H7 (cell line): ENCODE measurements at places on chromosomes 7 and 10.

GRCh38 chr10:4775808-4776207, 50.2 kb upstream of the AKR1E2 start:
- no peak for DNase-seq

GRCh38 chr10:78353636-78354035, 320.0 kb downstream of the RPS24 start:
- DNase-seq, result no peak

DNA sequence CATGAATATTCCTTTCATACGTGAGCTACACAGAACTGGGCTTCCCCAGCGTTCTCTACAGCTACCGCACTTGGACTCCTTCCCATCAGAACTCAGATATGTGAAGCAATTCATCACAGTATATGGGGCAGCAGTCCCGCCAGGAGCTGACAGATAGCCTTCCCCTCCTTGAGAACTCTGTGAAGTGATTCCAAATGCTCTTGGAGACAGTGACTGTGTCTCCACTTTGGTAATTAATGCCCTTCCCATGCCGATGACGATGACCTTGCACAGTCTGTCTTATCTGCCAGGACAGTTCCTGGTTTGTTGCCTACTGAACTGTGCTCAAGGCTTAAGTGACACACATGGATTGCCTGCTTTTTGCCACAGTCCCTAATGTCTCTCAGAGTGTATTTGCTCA, 75.0 kb upstream of the AFAP1L2 start:
- no peak for DNase-seq

DNA sequence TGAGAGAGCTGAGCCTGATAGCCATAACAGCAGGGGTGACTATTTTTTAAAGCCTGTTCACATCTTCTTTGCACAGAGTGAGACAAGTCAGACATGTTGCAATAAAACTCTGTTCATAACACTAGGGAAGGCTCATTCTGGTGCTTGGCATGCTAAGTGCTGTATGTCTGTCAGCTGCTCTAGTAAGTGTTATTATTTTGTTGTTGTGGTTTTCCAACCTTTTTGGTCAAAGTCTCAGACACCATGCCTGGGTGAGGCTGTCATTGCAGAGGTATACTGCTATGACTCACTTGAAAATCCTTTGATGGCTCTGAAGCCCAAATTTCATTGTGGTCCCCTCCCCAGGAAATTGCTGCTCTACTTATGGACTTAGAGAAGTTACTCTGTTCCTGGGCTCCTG, 129.7 kb downstream of the ADRA2A start:
- DNase-seq, result no peak

- no peak for DNase-seq
Measured at GRCh38 chr10:3995302-3996210, 210.5 kb upstream of the KLF6 start.

DNA sequence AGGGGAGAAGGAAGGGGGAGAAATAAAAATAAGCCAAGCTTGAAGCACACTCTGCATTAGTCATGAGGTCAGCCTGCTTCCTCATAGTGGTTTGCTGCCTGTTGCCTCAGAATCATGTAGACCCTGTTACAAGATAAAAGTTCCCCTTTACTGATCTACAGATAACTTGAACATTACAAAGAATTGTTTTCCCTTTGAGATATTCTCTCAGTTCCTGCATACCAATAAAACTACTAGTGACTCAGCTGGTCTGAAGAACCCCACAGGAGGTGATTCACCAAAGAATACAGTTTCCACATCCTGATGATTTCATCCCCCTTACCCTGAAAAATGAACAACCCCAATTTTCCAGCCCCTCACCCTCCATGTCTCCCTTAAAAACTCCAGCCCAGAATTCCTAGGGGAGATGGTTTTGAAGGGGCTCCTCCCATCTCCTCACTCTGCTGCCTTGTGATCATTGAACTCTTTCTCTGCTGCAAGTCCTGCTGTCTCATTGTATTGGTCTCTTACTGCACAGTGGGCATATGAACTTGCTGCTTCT, 31.5 kb upstream of the NRP1 start:
- no peak for DNase-seq

GRCh38 chr7:83153419-83153818, 9.3 kb downstream of the PCLO start:
- peak; percentile 14 for DNase-seq

GRCh38 chr10:16314259-16314658, 122.6 kb upstream of the PTER start:
- peak; percentile 40 for DNase-seq

DNA sequence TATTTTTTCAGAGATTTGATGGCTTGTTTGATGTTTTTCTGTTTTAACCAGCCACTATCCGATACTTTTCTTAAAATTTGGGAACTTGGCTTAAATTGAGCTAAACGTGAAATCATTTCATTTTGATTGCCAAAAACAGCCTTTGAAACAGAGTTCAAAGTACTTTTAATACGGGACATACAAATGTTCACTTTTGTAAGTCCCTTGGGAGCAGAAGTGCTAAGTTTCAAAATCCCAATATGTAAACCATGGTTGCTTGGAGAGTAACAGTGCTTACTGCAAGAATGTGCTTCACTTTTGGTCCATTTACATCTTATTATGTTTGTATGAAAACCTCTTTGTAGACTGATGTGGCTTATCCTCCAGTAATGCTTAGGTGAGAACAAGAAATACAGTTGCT, 10.9 kb downstream of the PNPLA8 start:
- DNase-seq, result no peak

DNA sequence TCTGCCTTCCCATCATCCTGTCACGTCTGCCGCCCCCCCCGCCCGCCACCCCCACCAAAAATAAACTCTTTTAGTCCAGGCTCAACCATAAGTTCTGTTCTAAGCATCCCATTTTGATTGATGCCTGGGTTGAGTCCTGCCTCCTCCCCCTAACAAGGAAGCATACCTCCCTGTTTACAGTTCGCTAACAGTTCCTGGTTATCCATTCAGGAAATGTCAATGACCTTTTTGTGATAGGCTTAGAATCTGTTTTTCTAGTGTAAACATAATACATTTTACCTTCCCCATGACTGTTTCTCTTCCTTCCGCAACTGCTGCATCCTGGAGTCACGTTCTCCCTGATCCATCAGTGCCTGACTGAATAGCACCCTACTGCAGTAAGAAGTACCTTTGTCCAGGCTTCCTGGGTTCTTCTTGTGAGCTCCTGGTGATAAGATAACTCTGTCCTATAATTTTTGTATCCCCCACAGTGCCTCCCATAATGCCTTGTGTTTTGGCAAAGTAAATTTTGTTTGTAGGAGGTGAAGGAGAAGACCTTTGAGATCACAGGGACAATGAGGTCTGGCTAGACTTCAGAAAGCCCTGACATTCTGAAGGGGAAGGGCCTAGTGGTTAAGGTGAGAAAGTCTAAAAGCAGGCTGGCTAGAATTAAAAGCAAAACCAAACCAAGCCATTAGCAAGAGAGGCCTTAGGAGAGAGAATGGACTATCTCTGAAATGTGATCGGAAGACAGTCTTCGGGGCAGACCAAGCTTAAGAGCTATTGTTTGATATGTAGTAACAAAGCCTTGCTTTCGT, 7.3 kb downstream of the AGFG2 start:
- DNase-seq, result no peak

GRCh38 chr7:47291461-47292081, 290.3 kb downstream of the TNS3 start:
- no peak for DNase-seq

- DNase-seq, result no peak
Measured at GRCh38 chr7:77877791-77878190, 79.2 kb downstream of the PHTF2 start.

GRCh38 chr7:116425647-116426209, 73.8 kb upstream of the CAV2 start:
- no peak for DNase-seq

DNA sequence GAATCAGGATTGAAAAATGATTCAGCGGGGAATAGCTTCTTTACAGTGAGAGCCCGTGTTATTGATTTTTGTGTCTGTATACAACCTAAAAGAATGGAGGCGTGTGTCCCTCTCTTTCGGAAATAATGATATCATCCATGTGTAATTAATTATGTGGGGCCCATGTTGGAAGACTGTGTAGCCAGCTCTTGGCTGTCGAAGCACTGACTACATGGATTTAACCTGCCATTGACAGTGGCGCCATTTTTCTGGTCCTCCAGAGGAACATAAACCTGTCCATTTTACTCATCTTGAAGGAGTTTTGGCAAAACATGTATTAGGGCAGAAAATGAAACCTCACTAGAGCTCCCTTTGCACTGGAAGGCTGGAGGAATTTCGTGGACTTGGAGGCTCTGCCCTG, 119.6 kb downstream of the ITIH5 start:
- no peak for DNase-seq

DNA sequence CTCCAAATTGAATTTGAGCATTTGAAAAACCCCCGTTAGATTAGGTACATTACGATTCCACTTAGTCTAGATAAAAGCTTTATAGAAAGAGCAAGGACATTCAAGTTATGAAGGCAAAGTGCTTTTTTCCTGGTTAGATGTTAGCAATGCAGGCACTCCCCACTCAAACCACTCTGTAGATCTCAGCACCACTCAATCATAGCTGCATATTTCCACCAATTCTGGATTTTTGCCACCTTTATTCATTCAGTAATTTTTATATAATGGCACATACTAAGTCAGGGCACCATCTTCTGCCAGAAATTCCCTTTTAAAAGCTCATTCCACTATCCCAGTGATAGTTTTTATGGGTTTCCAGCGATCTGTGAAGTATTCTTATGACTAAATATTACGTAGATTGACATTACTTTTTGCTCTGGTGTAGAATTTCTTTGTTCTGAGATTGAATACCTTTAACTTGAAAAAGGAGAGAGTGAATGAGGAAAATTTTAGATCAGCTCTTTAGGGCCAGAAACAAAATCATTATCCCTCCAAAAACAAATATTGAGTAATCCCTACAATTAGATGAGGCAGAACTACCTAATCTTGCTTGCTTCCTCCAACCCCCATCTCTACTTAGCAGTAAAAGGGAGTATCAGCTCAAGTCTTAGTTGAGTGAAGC, 51.6 kb downstream of the RNLS start:
- DNase-seq, result no peak

- peak; percentile 40 for DNase-seq
Measured at GRCh38 chr7:41771717-41772116, 68.8 kb upstream of the INHBA start.

DNA sequence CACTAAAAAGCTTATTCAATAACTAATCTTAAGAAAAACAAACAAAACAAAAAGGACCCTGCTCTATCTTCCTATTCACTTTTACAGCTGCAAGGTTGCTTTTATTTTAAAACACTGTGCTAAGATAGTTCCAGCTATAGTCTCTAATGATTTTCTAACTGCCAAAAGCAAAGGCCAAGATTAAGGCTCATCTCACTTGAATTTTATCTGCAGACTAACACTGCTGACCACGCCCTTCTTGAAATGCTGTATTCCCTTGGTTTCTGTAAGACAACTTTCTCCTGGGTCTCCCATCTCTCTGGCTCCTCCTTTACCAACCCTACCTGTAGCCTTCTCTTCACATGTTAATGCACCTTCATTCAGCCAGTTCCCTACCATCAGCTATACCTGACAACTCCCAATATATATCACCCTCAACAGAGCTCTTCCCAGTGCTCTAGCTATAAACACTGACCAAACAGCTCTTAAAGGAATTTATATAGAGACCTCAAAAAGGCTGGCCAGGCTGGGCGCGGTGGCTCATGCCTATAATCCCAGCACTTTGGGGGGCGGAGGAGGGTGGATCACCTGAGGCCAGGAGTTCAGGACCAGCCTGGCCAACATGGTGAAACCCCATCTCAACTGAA, 11.7 kb downstream of the SRPK2 start:
- DNase-seq, result peak; percentile 68

GRCh38 chr7:106729720-106730385, 68.9 kb upstream of the CCDC71L start:
- no peak for DNase-seq

- no peak for DNase-seq
Measured at GRCh38 chr7:138900035-138900828, 81.0 kb downstream of the KIAA1549 start.

GRCh38 chr10:22727112-22727511, 12.7 kb upstream of the PIP4K2A start:
- DNase-seq, result no peak

DNA sequence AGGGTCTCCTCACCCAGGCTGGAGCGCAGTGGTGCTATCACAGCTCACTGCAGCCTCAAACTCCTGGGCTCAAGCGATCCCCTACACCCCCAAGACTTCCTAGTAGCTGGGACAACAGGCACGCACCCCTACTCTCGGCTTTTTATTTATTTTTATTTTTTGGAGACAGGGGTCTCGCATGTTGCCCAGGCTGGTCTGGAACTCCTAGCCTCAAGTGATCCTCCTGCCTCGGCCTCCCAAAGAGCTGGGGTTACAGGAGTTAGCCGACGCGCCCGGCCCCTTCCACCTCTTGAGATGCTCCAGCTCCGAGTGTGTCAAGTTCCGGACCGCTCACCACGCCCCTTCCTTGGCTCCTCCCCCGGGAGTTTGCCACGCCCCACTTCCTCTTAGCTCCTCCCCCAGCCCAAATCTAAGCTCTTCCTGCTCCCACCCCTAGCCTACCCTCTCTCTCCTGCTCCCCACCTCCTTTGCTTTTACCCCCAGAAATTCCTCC, 6.3 kb downstream of the NAT16 start:
- peak; percentile 96 for DNase-seq

DNA sequence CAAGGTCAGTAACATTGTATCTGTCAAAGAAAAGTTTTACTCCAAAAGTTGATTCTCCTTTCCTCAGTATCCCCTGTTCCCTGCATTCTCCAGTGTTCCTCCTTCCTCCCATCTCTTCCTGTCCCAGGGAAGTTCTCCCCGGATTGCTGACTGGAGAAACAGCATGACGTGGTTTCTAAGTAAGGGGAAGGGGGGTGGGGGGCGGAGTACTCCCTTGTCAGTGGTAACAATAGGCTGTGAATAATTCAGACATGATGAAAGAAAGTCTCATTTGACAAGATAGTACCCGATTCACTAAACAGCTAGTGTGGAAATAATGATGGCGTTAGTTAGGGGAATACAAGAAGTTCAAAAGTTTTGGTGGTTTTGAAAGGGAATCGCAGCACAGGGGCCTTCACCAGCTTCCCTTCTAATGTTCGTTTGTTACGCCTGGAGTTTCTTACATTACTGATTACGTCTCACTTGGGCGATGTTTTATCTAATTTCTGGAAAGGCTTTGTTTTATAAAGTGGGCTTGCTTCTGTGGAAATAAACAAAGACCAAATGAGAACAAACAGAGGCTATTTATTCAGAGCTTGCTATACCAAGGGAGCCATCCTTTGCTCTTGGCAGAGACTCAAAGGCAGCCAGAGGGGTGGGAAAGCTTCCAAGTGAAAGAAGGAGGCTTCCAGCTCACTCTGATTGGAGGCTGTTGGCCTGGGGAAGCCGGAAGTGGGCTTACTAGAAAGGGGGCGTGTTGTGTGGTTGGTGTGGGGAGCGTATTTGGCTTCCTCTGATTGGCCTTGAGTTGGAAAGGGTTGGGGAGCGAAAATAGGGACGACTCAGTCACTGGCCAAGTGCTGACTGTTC, 453.7 kb downstream of the SDK1 start:
- DNase-seq, result peak; percentile 47

DNA sequence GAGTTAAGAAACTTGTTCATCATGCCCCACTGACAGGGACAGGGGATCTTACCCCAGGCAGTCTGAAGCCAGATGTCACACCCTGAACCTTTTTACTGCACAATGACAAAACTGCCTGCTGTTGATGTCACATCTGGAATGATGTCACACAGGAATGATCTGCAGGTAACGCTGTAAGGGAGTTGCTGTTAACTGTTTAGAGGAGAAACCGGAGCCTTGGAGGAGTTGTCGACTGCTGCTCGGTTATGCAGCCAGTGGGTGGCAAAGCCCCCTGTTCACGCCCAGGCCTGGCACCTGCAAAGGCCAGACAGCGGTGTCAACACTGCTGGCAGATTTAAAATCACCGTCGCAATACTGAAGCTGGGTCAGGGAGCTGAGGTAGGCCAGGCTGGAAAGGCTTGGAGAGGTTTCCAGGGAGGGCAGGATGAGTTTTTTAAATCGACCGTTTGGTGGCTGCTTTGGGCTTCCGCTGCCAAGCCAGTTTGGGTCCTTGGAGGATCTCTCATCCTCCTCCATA, 10.0 kb upstream of the SLIT1 start:
- no peak for DNase-seq
